Stimulated activated naive B cell treated with anti-CD40 and anti-IgM and Interleukin-4, amounts not matched to agents 10 μg/mL and 1 μg/mL and 100 μg/mL, for 72 hours (primary cell): ENCODE measurements at places on chromosomes 3 and 15.

- no peak for DNase-seq
Observed at GRCh38 chr3:171658841-171659240, 151.4 kb downstream of the PLD1 start.

GRCh38 chr3:37899101-37899707 lies 37.5 kb downstream of the CTDSPL start:
- DNase-seq, result no peak

DNA sequence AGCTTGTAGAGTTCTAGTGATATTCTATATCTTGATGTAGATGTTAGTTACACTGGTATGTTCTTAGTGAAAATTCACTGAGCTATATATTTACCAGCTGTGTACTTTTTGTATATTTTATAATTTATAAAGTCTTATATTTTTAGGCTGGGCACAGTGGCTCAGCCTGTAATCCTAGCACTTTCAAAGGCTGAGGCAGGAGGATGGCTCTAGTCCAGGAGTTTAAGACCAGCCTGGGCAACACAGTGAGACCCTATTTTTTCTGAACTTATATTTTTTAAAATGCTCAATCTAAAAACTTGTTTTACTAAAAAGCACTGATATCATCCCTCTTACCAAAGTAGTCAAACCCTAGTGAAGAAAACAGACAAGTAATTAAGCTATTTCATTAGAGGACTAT lies 5.1 kb downstream of the MYO9A start:
- no peak for DNase-seq

DNA sequence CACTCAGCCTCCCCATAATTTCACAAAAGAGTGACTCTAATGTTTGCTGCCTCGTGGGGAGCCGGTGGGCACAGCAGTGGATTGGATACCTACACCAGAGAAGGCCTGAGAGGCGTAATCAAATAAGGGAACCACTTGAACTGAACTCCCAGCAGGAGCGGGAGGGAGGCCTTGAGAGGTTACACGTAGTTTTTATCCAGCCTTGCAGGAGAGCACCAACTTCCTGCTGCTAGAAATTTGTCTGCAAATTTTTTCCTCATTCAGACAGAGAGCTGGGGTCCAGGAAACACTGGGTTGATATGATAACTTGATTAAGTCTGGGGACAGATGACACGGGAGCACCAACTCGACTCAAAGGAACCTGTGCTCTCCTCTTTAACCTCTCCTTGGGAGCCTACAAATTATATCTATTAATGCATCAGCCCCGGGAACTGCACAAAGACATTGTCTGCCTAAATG lies 69.8 kb downstream of the HES1 start:
- peak; percentile 45 for DNase-seq
